RWPE2 (cell line): ENCODE measurements at places on chromosomes 12 and 14.

GRCh38 chr12:6334940-6335450 is 6.9 kb downstream of the TNFRSF1A start:
- H3K27me3 ChIP-seq = no peaks in the 10 kb centered on the region
- DNase-seq = no peak
- no peak overlapping the region for H3K4me3 ChIP-seq
- peaks cover 70% of the 10 kb centered on the region for H3K4me1 ChIP-seq
- H3K27ac ChIP-seq = peak overlapping the region; percentile 97

DNA sequence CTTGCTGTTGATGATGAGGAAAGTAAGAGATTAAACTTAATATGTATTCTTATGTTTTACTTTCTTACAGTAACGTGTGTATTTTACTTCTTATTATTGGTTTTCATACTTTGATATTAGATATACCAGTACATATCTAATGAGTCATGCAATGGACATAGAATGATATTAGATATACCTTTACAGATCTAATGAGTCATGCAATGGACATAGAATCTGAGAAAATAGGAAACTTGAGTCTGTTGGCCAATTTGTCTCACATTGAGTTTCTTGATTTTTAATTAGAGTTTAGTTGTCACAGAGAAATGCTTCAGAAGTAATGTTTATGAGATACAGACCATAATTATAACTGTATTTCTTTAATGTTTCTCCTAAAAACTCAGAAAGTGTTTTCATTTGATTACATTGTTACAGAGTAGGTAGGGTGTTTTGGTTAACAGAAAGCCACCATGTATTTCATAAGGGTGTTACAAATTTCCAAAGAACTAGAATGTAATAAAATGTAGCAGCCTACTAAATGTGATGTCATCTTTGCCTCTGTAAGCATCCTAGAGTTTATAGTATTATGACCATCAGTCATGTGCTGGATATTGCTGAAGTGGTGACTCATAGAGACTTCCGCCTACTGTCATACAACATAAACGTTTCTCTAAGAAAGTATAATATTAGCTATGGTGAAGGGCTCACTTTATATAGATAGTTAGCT is 3.0 kb downstream of the GAS2L3 start:
- H3K4me3 ChIP-seq = no peak overlapping the region
- no peak overlapping the region for H3K27ac ChIP-seq
- DNase-seq = no peak
- no peaks in the 10 kb centered on the region for H3K36me3 ChIP-seq
- no peaks in the 10 kb centered on the region for H3K27me3 ChIP-seq

DNA sequence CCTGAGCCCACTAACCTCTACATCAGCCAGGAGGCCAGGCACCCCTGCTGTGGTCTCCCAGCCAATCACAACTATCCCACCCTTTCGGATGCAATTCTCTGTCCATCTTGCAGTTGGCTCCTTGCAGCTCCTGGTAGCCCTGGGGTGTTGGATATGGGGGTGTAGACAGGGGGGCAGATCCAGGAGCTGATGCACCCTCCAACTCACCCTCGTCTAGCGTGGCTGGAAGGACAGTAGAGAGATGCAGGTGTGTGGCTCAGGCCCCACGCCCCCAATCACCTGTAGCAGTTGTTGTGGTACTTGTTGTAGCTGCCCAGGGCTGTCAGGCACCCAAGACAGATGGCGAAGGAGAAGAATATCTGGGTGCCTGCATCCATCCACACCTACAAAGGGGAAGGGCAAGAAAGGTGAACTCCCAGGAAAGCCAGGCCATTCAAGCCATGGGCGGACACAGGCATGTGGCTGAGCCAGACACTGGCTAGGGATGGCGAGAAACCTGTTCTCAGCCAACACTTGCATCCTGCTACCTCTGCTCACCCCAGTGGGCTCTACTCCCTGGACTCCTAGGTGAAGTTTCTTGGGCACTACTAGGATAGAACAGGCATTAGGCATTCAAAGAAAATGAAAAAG is 13.4 kb upstream of the SLC6A12 start:
- no peaks in the 10 kb centered on the region for H3K4me1 ChIP-seq
- H3K4me3 ChIP-seq = no peak overlapping the region
- no peak overlapping the region for H3K27ac ChIP-seq
- H3K27me3 ChIP-seq = peaks cover 46% of the 10 kb centered on the region
- DNase-seq = no peak
- H3K36me3 ChIP-seq = no peaks in the 10 kb centered on the region

- H3K27me3 ChIP-seq = no peaks in the 10 kb centered on the region
- DNase-seq = no peak
- no peak overlapping the region for H3K27ac ChIP-seq
- no peaks in the 10 kb centered on the region for H3K4me1 ChIP-seq
- peaks cover 38% of the 10 kb centered on the region for H3K36me3 ChIP-seq
Observed at GRCh38 chr12:124963211-124963610, 25.7 kb downstream of the DHX37 start.

DNA sequence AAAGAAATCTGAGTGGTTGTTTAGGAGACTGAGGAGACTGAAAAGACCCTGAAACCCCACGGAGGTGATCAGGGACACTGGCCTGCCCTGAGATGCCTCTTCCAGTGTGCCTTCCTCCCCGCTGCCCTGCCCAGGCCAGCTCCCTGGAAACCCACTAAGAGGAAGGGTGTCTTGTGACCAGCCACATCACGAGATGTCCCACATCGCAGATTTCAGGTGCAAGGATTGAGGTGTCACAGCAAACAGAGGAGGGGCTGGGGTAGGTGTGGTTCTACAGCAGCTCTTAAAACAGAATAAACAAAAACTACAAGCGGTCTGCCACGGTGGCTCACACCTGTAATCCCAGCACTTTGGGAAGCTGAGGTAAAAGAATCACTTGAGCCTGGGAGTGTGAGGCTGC is 184.3 kb upstream of the C14orf180 start:
- H3K4me3 ChIP-seq = no peak overlapping the region
- DNase-seq = peak; percentile 27
- H3K27me3 ChIP-seq = peaks cover 50% of the 10 kb centered on the region

- H3K27me3 ChIP-seq = no peaks in the 10 kb centered on the region
- no peak overlapping the region for H3K4me3 ChIP-seq
- peaks cover 19% of the 10 kb centered on the region for H3K4me1 ChIP-seq
- no peak for DNase-seq
Observed at GRCh38 chr12:124747426-124748161, 116.1 kb downstream of the SCARB1 start.

GRCh38 chr12:67501362-67501761 is 147.2 kb upstream of the DYRK2 start:
- H3K4me1 ChIP-seq = no peaks in the 10 kb centered on the region
- no peak overlapping the region for H3K27ac ChIP-seq
- no peak overlapping the region for H3K4me3 ChIP-seq
- no peak for DNase-seq

DNA sequence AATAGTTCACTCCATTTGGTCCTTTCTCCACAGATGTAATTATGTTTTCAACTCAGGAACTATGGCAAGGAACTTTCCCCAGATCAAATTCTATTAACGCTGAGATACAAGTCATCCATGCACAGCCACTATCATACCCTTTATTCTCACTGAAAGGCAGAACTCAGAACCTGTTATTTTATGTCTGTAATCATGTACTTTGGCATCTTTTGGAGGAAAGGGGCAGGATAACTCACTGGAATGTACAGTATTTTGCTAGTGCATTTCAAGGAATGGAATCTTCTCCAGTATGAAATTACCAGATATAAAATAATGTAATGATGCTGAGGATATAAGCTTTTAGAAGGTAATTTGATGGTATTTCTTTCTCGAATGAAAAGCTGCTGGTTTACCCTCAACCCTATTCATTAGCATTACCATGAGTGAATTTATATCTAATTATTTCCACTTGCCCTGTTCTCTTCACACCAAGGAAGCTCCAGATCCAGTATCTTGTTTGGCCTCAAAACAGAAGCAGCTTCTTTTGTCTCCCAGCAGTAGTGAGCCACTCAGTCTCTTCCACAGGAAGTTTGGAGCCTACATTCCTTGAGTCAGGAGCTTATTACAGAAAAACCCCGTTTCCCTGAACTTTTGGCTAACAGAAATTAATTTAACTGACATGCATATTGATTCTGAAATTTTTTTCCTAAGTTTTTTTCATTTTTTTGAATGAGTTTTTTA is 10.0 kb upstream of the AMHR2 start:
- no peaks in the 10 kb centered on the region for H3K27me3 ChIP-seq
- no peaks in the 10 kb centered on the region for H3K4me1 ChIP-seq
- no peak overlapping the region for H3K4me3 ChIP-seq
- peaks cover 46% of the 10 kb centered on the region for H3K36me3 ChIP-seq
- no peak overlapping the region for H3K27ac ChIP-seq

GRCh38 chr12:108611884-108612415 is 14.1 kb upstream of the TMEM119 start:
- no peaks in the 10 kb centered on the region for H3K27me3 ChIP-seq
- no peaks in the 10 kb centered on the region for H3K36me3 ChIP-seq
- no peak overlapping the region for H3K4me3 ChIP-seq
- no peaks in the 10 kb centered on the region for H3K4me1 ChIP-seq

- H3K4me3 ChIP-seq = no peak overlapping the region
- H3K27ac ChIP-seq = no peak overlapping the region
- no peaks in the 10 kb centered on the region for H3K36me3 ChIP-seq
- DNase-seq = no peak
- no peaks in the 10 kb centered on the region for H3K27me3 ChIP-seq
Observed at GRCh38 chr12:126772171-126772864, 1494.7 kb upstream of the TMEM132C start.

GRCh38 chr14:97523936-97524335 is 726.8 kb downstream of the VRK1 start:
- no peak for DNase-seq
- peak overlapping the region; percentile 15 for H3K27ac ChIP-seq
- no peak overlapping the region for H3K4me3 ChIP-seq
- H3K27me3 ChIP-seq = no peaks in the 10 kb centered on the region

DNA sequence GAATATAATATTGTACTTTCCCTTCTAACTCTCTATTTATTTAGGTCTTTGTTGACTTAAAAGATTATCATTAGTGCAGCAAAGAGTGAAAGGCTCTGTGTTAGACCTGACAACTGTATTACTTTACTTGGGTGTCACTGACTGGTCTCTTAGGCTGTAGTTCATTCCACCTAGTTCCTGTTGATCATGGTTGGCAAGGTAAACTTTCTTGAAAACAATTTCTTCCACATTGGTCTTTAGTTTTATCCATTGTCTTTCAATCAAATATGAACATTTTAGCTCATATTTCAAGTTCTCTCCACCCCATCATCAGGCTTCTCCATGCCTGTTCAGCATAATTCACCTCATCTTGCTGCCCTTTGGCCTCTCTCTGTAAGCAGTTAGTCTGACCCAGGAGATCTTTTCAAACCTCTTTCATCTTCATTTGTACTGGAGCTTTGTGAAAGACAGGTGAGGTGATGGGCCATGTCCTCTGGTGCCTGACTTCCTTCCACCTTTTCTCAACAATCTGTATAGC is 32.1 kb upstream of the PPM1H start:
- no peaks in the 10 kb centered on the region for H3K4me1 ChIP-seq
- H3K27ac ChIP-seq = no peak overlapping the region
- no peak overlapping the region for H3K4me3 ChIP-seq
- DNase-seq = no peak
- no peaks in the 10 kb centered on the region for H3K36me3 ChIP-seq
- H3K27me3 ChIP-seq = peaks cover 2% of the 10 kb centered on the region

- no peak overlapping the region for H3K4me3 ChIP-seq
- DNase-seq = no peak
- no peak overlapping the region for H3K27ac ChIP-seq
- H3K36me3 ChIP-seq = no peaks in the 10 kb centered on the region
- peaks cover 60% of the 10 kb centered on the region for H3K27me3 ChIP-seq
Observed at GRCh38 chr14:72124171-72124570, 191.9 kb downstream of the RGS6 start.

GRCh38 chr12:59372956-59373355 is 222.9 kb upstream of the SLC16A7 start:
- H3K4me3 ChIP-seq = no peak overlapping the region
- no peak for DNase-seq
- H3K27me3 ChIP-seq = no peaks in the 10 kb centered on the region
- H3K27ac ChIP-seq = no peak overlapping the region

- no peaks in the 10 kb centered on the region for H3K36me3 ChIP-seq
- H3K4me1 ChIP-seq = peaks cover 10% of the 10 kb centered on the region
- peak; percentile 99 for DNase-seq
- H3K4me3 ChIP-seq = no peak overlapping the region
- no peaks in the 10 kb centered on the region for H3K27me3 ChIP-seq
- peak overlapping the region; percentile 16 for H3K27ac ChIP-seq
Observed at GRCh38 chr14:101072945-101073597, 169.5 kb upstream of the RTL1 start.

DNA sequence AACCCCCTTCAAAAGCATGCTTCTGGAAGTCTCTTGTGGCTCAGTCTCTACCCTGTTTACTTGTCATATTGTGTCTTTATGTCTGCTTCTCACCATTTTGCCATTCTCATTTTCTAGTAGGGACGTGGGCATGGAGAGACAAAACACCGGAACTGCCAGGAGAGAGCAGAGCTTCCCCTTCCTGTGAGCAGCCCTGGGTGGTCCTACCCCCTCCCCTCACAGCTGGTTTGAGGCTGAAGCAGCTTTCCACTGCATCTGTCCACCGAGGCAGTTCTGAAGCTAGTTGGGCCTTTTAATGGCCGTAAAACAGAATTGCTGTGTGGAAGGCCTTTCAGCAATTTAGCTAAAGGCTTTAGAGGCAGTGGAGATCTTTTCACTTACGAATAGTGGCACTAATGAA is 77.0 kb downstream of the PELI2 start:
- H3K27me3 ChIP-seq = no peaks in the 10 kb centered on the region
- DNase-seq = no peak
- no peak overlapping the region for H3K27ac ChIP-seq
- no peaks in the 10 kb centered on the region for H3K36me3 ChIP-seq
- no peaks in the 10 kb centered on the region for H3K4me1 ChIP-seq

DNA sequence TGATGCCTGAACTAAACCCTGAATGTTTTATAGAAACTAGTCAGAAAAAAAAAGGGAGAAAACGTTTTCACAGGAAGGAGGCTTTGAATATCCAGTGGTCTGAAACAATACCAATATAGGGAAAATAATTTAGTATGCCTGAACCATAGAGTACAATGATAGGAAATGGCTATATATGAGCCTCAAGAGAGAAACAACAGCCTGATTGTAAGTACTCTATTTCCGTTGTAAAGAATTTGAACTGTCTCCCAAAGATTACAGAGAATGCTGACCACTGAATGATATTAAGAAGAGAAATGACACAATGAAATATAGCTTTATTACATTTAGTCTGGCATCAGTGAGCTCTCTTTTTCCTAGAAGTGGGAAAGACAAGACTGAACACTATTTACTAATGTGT is 5.5 kb upstream of the GABARAPL1 start:
- H3K27me3 ChIP-seq = no peaks in the 10 kb centered on the region
- no peaks in the 10 kb centered on the region for H3K36me3 ChIP-seq
- DNase-seq = no peak
- no peak overlapping the region for H3K27ac ChIP-seq
